Fibroblast of skin of back (primary cell): ENCODE measurements at places on chromosomes 4 and X.

GRCh38 chrX:77396781-77397180 lies 50.4 kb upstream of the FGF16 start:
- DNase-seq = no peak

GRCh38 chr4:86791126-86791525 lies 58.1 kb downstream of the SLC10A6 start:
- DNase-seq = no peak

DNA sequence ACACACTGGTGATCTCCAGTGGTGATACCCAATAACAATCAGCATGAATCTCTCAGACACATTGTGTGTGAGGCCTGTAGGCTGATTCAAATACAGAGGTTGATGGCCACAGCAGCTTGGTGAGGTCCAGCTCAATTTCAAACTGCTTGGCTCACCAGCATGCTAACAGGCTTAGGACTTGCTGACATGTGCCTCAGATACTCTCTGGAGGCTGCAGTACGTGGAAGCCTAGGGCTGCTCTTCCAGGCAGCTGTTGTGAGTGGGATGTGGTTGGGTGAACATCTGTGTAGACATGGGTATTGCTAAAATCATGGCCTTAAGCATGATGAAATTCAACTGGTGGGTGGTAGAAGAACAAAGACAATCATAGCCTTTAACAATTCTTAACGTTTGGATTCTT lies 4.3 kb downstream of the CXCL9 start:
- no peak for DNase-seq

DNA sequence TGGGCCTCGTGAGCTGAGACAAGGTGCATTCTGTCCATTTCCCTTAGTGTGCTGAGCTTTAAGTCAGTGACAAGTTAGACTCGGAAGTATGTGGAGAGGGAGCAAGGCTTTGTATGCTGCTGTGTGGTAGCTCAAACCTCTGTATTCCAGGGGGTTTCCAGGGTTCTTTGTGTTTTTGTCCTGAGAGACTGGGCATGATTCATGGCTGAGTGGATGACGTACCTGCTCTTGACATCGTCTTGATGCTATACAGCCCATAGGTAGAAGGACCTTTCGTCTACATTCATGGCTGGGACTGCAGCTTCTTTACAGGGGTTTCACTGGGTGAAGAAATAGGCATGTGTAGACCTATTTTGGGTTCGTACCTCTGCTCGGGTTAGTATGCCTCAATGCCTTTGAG lies 162.7 kb upstream of the WDR1 start:
- DNase-seq = no peak

DNA sequence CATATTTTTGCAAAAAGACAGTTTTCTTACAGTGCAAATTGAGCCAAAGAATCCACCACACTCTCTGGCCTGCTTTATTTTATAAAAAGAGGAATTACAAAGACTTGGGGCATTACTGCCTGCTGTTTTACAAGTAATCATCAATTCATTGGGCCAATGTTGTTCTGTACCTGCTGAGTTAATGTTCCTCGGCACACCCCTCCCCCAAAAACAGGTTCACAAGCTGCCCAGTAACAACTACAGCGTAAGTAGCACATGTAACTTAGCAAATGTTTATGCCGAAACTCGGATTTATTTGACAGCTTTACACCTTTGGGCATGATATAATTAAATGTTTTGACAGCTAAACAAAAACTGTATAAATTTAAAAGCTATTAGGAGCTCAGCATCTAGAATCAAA lies 214.6 kb upstream of the MAB21L2 start:
- no peak for DNase-seq

GRCh38 chr4:108947526-108947925 lies 184.7 kb upstream of the ETNPPL start:
- no peak for DNase-seq

DNA sequence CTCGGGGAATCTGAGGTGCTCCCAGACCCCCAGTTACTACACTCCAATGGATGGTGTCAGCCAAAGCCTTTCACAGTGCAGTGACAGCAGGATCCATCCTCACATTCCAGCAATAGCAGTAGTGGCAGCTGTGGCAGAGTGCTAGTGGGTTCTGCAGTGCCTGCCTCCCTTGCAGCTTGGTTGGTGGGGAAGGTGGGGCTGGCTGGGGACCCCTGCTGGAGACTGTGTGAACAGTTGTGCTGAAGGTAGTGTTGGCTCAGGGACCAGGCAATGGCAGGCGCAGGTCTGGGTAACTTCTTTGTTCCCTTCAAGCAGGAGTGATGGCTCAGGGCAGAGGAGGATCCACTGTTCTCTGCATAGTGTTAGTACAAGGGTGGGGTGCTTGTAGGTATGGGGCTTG lies 343.7 kb upstream of the TRAM1L1 start:
- DNase-seq = no peak

- DNase-seq = peak; percentile 30
These were observed 42.8 kb downstream of the TENM3 start for GRCh38 chr4:182286035-182286434.

GRCh38 chr4:185263419-185263818 lies 54.0 kb downstream of the SNX25 start:
- DNase-seq = no peak

DNA sequence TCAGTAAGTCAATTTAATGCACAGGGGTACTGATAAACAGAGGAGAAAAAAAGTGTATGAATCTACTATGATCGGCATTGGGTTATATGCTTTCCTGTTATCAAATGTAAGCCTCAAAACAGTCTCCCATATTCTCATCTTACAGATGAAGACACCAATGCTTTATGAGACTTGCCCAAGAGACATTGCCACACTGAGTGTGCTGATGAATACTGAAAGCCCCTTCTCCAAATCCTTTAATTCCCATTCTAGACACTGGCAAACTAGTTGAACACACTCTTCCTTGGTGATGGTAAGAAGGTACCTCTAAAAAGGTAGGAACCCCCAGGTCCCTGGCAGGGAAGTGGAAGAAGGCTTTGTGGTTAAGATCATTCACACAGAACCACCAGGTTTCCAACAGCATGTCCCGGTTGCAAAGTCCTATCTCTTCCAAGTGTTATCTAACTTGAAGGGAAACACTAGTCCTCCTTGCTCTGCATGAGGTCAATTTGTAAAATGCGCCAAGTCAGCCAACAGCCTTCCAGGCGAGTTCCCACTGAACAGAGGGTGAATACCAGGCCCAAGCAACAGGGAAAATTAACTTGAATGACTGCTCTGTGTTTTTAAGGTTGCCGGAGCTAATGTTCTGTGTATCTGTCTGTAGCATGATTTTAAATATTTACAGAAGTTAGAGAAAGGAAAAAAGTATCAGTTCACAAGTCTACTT lies 5.1 kb downstream of the SETD7 start:
- DNase-seq = no peak

GRCh38 chr4:186249785-186250754 lies 15.9 kb upstream of the F11 start:
- peak; percentile 50 for DNase-seq

DNA sequence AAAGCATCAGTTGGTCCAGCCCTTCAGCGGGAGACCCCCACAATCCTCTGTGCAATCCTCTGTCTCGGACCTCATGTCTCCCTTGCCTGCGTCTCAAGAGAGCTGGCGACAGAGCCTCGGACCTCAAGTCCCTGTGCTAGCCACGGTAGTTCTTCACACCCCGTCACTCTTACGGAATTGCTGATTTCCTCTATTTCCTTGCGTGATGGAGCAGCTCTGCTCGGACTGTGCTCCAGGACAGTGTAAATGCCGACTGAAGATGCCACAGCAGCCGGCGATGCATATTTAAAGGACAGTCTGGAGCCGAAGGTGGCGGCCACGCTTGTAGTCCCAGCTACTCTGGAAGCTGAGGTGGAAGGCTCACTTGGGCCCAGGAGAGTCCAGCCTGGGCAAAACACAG lies 1.9 kb downstream of the GRK4 start:
- no peak for DNase-seq
